ENCODE measurements at places on chromosomes 1 and 21. TPM values are rescaled to one million over a fixed set of nuclear protein-coding genes. Genes with fewer than 3 reads are reported as not detected.

CCDC181 gene
- total RNA-seq: not detected

PCAT6 gene
- 4.1 TPM for total RNA-seq

HSD11B1 gene
- not detected for total RNA-seq

OR2T29 gene
- not detected for total RNA-seq

SERINC2 gene
- total RNA-seq: 230 TPM

DNAJC6 gene
- total RNA-seq: 28.5 TPM

GJA5 gene
- 255 TPM for total RNA-seq

SLAMF9 gene
- total RNA-seq: not detected

SAMSN1 gene
- total RNA-seq: not detected
